Stimulated activated CD4-positive, alpha-beta T cell treated with anti-CD3 and anti-CD28 coated beads, TNF-alpha, amount 100 ng/mL, for 1 hour (primary cell): ENCODE measurements at places on chromosomes 1 and 21.

- DNase-seq = no peak
These were observed 571.6 kb downstream of the MATN1 start for GRCh38 chr1:30151826-30152225.

DNA sequence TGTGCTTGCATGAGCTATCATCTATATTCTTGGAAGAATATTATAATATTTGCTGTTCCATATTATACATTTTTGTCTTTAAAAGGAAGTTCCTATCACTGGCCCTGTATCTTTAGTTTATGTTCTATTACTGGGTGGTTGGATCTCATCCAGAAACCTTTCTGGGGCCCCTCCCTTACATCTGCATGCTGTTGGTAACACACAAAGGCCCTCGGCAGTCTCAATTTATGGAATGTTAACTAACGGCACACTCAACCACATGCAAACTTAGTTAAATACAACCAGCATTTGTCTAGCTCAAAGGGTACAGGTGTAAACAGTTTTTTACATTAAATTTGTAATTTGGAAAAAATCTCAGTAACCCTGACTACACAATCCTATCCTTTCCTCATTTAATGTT lies 9.7 kb upstream of the HYI start:
- DNase-seq = no peak

DNA sequence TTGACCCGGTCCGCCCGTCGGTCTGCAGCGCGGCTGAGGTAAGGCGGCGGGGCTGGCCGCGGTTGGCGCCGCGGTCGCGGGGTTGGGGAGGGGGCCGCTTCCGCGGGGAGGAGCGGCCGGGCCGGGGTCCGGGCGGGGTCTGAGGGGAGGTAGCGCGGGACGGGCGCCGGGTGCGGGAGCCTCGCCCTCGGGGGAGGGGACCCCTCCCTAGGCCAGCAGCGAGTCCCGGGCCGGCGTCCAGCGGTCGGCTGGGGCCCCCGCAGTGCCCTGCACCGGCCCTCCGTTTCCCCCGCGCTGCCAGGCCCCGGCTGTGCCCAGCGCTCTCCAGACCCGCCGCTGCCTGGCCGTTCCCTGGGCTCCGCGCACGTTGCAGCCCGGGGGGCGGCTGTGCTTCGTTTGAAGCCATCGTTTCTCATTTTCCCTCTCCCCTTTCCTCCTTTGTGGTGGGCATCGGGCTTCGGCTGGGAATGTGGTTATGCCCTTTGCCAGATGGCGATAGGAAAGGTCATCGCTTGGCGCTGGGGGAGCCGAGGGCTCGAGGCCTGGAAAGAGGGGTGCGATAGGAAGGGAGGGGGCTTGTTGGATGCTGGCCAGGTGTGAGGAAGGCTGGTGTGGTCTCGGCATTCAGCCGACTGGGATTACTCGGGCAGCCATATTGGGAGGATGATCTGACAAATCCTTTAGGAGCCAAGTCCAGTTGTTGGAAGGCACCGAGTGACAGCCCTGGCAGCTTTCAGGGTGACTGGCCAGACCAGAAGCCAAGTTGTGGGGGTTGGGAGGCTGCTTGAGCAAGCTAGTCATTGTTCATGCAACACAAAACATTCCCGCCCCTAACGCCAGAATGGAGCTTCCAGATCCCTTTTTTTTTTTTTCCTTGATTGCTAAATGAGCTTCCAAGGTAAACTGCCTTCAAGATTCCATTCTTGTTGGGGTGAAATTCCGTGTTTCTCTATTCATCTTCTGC lies 753 bp downstream of the KIF1B start:
- DNase-seq = no peak

DNA sequence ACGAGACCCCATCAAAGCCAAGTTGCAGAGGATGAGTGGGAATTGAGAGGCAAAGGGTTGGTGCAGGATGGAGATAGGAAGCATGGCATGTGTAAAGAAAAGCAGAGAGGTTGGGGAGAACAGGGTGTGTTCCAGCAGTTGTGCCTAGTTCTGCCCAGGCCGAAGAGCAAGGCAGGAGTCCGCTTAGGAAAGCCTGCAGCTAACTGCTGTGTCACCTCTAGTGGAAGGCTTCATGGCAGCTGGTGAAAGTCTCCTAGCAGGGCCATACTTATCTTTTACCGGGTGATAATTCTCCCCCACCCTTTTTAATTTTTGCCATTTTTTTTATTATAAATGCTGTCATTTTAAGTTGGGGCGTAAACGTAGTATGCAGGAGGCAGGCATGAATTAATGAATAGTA lies 93.6 kb downstream of the NFIA start:
- DNase-seq = no peak

DNA sequence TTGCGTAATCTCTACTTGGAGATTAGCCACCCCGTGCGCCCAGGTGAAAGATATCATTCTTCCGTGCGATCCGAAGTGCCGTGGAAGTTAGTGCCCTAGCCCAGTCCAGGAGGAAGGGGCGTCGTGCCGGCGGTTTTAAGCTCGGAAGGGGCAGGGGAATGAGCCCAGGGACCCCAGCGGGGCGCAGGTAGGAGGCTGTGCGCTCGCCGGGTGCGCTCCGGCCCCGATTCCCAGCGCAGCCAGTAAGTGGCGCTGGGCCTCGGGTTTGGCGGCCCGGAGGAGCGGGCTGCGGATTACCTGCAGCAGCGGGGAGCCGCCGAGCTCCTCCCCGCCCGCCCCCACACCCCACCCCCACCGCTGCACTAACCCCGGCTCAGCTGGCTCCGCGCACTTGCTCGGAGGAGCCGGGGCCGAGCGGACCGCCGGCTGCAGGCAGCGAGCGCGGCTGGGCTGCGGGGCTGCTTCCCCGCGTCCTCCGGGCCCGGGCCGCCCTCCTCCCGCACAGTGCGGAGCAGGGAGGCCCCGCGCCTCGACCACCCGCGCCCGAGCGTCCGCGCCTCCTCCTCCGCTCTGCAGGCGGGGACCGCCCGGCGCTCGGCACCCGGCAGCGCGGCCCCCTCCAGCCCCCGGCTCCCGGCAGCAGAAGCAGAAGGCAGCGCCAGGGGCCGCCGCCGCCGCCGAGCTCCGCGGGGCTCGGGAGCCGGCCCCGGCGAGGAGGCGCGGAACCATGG lies at the start of gene RYR2:
Gene RYR2 (plus strand): TSS at position 390 of the 731 bp plus-strand sequence. CDS start 338 bp downstream, at position 728.
- no peak for DNase-seq

DNA sequence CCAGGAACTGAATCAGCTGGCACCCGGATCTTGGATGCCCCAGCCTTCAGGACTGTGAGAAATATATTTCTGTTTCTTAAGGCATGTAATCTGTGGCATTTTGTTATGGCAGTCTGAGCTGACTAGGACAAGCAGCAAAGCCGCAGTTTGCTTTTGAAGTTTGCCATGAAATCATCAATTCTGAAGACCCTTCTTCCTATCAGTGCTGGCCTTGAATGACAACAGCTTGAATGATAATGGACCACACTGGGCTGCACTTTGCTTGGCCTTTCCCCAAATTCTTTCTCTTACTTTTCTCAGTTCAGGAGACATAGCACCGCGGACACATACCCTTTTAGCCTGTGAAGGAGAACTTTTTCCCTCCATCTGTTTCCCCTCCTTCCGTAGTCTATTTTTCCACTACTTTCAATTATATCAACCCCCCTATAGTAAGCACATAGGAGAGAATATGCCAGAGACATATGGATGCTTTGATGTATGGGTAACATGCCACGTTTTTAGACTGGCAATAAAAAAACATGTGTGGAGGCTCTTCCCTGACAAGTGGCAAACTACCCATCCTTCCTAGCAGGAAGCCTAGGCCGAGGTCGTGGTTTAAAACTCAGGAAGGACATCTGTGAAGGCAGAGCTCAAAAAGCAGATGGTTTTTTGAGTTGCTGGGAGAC lies 42.9 kb downstream of the HLX start:
- no peak for DNase-seq

- no peak for DNase-seq
These were observed 49.6 kb upstream of the LBR start for GRCh38 chr1:225477296-225477911.

GRCh38 chr1:151574575-151575529 lies 34.7 kb downstream of the TUFT1 start:
- no peak for DNase-seq

GRCh38 chr1:177909416-177909815 lies 60.4 kb downstream of the SEC16B start:
- DNase-seq = no peak

- DNase-seq = no peak
These were observed 20.9 kb downstream of the ERICH3 start for GRCh38 chr1:74652711-74653139.

- no peak for DNase-seq
These were observed 61.6 kb downstream of the RNF187 start for GRCh38 chr1:228548788-228549187.

- no peak for DNase-seq
These were observed 44.8 kb downstream of the IRF2BP2 start for GRCh38 chr1:234565132-234565531.

DNA sequence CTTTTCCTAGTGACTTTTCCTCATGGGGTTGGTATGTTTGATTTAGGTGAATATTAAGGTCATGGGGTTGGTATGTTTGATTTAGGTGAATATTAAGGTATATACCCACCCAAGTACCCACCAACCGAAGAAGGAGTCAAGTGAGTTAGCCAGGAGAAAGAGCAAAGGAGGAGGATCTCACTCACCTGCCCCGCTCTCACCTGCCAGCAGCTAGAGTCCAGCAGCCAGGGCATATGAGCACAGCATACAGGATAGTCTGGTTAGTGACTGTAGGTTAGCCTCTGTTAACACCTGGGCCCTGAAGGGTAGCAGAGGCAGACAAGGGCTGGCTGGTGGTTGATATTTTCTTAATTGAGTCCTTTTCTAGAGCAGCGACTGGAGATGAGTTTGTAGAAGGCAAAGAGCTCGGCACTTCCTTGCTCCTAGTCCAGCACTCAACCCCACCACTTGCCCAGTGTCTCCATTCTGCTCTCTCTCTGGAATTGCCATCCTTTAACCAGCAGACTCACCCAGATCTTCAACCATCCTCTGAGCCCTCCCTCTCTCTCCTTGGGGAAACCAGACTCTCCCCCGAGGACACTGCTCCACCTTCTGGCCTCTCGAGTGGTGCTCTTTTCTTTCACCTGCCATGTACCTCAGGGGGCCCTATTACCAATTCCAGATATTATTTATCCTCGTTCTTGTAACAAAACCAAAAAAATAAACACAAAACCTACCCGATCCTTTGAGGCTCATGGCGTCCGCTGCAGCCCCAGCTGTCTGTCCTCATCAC lies 16.3 kb upstream of the DESI2 start:
- DNase-seq = no peak

DNA sequence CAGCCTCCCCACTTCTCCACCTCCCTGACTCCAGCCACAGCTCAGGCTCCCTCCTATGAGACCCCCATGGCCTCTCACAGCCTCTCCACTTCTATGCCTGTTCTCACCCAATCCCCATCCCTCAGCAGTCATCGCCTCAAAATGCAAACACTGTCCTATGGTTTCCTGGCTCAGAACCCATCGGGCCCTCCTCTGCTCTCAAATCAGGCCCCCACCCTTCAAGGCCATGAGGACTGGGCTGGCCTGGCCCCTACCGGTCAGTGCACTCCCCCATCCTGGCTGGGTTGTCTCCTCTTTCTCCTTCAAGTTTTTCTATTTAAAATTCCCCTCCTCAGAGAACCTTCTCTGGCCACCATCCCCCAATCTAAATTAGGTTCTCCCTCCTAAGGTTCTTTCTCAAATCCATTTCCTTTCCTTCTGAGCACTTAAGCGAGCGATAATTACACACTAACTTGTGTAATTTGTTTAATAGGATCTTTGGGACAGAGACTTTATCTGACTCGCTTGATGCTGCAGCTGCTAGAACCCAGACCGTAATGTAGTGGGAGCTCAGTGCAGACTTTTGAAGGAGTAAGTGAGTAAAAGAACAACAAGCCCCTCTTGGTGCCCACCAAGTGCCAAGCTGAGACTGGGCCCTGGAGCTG lies 347.2 kb downstream of the MATN1 start:
- no peak for DNase-seq

DNA sequence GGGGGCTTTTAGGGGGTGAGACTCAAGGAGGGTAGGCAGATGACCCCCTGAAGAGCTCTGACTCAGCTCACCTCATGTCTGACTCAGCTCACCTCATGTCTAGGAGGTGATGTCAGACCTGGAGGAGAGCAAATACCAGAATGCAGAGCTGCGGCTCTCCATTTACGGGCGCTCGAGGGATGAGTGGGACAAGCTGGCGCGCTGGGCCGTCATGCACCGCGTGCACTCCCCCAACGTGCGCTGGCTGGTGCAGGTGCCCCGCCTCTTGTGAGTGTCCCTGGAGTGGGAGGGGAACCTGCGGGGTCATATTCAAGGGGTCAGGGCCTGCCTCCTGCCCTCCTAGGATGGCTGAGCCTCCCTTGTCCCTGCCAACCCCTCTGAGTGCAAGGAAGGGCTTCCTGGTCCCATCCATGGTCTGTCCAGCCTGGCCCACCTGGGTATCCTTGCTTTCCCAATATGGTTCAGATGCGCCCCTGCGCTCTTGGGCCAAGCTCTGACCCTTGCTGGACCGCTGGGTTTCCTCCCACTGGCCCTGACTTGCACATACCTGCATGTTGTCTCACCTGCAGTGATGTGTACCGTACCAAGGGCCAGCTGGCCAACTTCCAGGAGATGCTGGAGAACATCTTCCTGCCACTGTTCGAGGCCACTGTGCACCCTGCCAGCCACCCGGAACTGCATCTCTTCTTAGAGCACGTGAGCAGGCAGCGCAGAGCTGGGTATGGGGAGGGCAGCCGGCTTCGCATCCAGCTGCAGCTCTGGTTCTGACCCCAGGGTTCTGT lies 9.1 kb downstream of the AMPD2 start:
- DNase-seq = no peak

DNA sequence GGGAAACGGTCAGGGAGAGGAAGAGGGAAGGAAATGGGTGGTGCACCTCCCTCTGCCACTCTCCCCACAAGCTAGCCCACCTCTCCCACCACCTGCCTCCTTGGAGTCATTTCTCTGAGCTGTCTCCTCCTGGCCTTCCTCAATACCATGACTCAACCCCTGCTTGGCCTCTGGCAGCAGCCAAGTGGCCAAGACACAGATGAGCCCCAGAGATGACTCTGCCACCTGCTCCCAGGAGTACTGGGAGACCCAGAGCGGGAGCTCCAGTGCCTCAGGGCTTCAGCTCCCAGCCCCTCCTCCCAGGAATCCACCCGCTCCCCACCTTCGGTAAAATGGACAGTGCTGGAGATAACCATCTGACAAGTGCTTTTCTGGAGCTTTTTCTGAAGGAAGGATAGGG lies 2.6 kb downstream of the S100A16 start:
- DNase-seq = no peak

- DNase-seq = no peak
These were observed 147.1 kb downstream of the DNM3 start for GRCh38 chr1:171988243-171988885.

DNA sequence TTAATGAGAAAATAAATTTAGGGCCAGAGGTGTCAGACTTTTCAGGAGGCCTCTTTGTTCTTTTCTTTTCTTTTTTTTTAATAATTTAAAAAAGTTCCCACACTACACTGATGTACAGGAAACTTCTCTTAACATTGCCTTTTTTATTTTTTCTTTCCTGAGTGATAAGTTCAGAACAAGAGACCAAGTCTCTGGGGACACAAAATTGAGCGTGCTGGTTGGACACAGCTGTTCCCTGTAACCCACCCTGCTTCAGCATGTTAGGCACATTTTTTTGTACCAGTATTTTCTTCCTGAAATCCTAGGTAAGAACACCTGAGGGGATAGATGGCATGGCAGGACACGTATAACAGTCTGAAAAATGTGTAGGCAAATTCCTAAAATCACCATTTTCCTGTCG lies 50.1 kb downstream of the PBX1 start:
- no peak for DNase-seq
